ENCODE measurements at places on chromosomes 5 and 9. TPM values are rescaled to one million over a fixed set of nuclear protein-coding genes. Genes with fewer than 3 reads are reported as not detected.

The PCDHB16 gene
- polyA plus RNA-seq = 1.3 TPM

The STKLD1 gene
- 1.3 TPM for polyA plus RNA-seq

The IL4 gene
- not detected for polyA plus RNA-seq

The SAPCD2 gene
- polyA plus RNA-seq = 0.18 TPM

The PDZD2 gene
- 40.4 TPM for polyA plus RNA-seq

The DDX4 gene
- polyA plus RNA-seq = not detected

The PPP2CA gene
- 57.9 TPM for polyA plus RNA-seq

The CCL27 gene
- polyA plus RNA-seq = 0.18 TPM

The PRRX2 gene
- 2.6 TPM for polyA plus RNA-seq

The TEK gene
- polyA plus RNA-seq = 10.2 TPM

The C9 gene
- polyA plus RNA-seq = not detected

The SPATA31A1 gene
- polyA plus RNA-seq = not detected

The NR2F1 gene
- polyA plus RNA-seq = 29.0 TPM

The TERT gene
- polyA plus RNA-seq = not detected

The TXNDC8 gene
- not detected for polyA plus RNA-seq

The PIGO gene
- 10.0 TPM for polyA plus RNA-seq

The PPP2R2B gene
- 3.3 TPM for polyA plus RNA-seq

The CNTNAP3 gene
- 5.5 TPM for polyA plus RNA-seq

The FBN2 gene
- 1.5 TPM for polyA plus RNA-seq

DNA sequence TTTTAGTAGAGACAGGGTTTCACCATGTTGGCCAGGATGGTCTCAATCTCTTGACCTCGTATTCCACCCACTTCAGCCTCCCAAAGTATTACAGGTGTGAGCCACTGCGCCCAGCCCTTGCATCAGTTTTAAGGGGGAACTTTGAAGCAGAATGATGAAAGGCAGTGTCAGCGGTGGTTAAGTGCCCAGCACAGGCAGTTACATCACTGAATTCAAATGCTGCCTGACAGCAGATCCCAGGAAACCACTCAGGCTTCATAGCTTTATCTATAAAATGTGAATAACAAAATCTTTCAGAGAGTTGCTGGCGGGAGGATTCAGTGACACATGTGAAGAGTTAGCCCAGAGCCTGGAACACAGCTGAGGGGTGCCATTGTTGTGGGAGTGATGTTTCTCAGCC lies 26.5 kb downstream of the FGF1 start:
- DNase-seq = no peak

GRCh38 chr9:77495834-77496671 lies 152.1 kb downstream of the GNA14 start:
- no peak for DNase-seq

DNA sequence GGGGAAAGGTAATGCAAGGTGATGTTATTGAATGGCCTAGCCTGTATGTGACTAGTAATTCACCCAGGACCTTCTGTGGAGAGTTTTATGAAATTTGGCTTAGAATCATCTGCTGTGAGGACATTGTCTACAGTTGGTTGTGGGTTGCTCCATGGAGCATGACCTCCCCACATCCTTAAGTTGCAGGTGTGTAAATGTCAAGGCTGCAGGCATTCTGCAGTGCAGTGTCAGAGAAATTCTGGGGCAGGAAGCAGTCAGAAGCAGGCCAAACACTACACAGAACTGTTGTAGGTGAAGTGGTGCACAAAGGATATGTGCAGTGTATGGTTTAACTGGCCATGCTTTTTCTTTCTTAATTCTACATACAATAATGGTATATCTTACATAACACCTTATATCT lies 588.3 kb downstream of the EBF1 start:
- no peak for DNase-seq

DNA sequence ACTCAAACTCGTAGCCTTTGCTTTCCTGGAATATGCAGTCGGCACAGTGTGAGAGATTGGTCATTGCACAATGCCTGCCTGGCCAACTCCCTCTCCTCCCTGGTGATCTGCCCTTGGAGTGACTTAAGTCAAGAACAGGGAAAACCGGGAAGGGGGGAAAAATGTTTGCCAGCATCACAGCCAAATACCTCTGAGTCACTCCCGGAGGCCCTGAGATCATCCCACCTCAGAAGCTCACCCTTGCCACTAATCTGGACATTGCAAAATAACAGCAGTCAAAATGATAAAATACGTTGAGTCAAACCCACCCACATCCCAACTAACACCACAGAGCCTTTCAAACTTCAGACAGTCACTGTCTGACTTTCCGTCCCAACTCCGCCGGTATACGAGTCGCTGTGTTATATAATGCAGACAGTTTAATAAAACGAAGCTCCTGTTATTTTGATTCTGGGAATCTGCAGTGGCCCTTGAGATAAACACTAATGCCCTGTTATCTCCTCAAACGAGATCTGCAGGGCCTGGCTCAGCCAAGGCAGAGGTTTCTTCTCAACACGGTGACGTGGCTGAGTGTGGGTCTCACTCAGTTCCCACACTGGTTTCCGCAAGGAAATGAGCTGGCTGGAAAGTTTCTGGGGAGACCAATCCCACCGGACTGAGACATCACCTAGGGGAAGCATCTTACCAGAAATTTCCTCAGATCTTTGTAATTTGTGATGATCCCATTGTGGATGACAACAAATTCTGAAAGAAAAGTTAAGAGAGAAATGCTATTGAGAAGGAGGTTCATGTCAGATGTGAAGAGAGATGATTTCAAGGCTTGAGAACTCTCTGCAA lies 22.1 kb downstream of the GFPT2 start:
- peak; percentile 78 for DNase-seq

- no peak for DNase-seq
These were observed 8.9 kb upstream of the SMIM32 start for GRCh38 chr5:136201870-136202269.

GRCh38 chr9:79308012-79308411 lies 263.8 kb upstream of the TLE4 start:
- no peak for DNase-seq

GRCh38 chr5:158068964-158069363 lies 210.0 kb upstream of the CLINT1 start:
- DNase-seq = no peak

- no peak for DNase-seq
These were observed 37.6 kb upstream of the KCNMB1 start for GRCh38 chr5:170426786-170427185.

DNA sequence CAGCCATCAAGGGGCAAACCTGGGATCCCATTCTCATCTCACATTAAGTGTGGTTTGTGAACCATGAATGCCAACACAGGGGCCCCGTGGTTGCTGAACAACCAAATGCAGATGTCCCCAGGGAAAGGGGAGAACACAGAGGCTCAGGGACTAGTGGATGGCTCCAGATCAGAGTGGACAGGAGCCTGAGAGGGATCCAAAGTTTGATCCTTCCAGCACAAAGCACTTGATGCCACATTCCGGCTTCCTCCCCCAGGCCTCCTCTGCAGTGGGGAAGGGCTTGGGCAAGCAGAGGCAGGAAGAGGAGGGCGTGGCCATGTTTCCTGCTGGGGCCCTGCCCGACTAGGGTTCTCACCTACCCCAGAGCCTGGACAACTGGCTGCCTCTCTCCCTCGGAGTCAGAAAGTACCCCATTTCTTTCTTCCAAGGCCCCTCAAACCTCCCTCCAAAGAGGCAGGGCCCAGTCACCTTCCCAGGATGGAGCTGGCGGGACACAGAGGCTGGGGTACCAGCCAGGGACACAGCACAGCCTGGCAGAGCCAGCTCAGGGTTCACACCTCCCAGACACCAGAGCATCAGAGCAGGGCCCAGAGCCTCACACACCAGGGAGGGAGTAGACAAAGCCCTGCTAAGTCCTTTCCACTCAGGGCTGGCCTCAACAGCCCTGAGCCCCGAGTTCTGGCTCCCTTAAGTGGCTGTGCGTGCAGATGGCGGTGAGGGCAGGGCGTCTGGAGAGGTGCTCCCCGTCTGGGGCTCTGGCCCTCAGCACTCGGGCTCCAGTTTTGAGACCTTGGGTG lies 4.3 kb upstream of the RNF44 start:
- peak; percentile 83 for DNase-seq

DNA sequence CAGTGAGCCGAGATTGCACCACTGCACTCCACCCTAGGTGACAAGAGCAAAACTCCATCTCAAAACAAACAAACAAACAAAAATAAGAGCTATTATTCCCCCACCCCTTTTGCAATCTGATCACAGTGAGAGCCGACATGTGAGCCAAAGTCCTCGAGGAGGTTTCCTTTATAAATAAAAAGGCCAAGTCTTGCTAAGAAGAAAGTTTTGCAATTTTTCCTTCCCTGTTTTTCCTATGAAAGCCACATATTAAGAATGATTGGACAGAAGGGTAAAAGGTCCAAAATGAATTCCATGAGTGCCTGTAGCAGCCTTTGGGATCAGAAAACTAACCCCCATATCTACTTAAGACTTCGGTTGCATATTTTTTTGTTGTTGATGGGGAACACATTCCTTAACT lies 179.7 kb downstream of the TSSK1B start:
- DNase-seq = no peak

DNA sequence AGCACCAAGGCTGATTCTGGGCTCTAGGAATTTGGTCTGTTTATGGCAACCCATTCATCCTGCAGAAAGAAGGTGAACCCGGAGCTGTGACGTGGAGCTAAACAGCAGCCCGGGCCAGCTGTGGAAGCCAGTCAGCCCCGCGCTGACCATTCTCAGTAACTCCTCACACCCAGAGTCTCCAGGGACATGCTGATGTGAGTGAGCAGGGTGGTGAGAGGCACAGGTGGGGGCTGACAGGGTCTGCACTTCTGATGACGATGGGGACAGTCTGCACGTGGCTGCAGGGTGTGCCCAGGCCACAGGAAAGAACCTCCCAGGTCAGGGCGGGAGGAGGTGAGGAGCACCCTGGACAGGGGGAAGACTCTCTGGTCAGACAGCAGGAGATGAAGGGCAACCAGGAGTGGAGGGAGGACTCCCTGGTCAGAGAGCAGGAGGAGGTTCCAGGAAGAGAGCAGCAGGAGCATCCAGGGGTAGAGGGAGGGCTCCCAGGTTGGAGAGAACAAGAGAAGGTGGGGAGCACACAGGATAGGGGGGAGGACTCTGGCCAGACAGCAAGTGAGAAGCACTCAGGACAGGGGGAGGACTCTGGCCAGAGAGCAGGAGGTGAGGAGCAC lies 26.1 kb upstream of the SLC6A3 start:
- DNase-seq = no peak

- DNase-seq = peak; percentile 59
These were observed 560 bp downstream of the DOCK2 start for GRCh38 chr5:169637549-169638121.

- DNase-seq = no peak
These were observed 58.8 kb downstream of the C5orf15 start for GRCh38 chr5:133909603-133910002.

DNA sequence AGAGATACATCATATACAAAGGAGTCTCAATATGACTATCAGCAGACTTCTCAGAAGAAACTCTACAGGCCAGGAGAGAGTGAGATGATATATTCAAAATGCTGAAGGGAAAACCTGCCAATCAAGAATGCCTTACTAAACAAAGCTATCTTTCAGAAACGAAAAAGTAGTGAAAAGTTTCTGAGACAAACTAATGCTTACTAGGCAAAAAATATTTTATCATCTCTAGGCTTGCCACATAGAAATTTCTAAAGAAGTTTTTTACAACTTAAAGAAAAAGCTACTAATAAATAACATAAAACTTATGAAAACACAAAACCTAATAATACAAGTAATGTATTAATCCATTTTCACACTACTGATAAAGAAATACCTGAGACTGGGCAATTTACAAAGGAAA lies 59.9 kb upstream of the SPEF2 start:
- no peak for DNase-seq

DNA sequence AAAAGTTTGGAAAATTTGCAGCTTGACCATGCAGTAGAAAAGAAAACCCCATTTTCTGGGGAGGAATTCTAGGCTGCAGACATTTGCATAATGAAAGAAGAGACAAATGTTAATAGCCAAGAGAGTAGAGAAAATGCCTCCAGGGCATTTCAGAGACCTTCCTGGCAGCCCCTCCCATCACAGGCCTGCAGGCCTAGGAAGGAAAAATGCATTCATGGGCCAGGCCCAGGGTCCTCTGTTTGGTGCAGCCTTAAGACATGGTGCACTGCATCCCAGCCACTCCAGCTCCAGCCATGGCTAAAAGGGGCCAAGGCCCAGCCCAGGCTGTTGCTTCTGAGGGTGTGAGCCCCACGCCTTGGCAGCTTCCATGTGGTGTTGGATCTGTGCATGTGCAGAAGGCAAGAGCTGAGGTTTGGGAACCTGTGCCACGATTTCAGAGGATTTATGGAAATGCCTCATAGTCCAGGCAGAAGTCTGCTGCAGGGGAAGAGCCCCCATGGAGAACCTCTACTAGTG lies 75.0 kb upstream of the OR13F1 start:
- peak; percentile 16 for DNase-seq

- peak; percentile 66 for DNase-seq
These were observed 63.3 kb downstream of the FREM1 start for GRCh38 chr9:14846871-14847311.

GRCh38 chr9:110357505-110357904 lies 19.8 kb upstream of the TXNDC8 start:
- DNase-seq = no peak

GRCh38 chr9:71465392-71465791 lies 302.9 kb downstream of the CEMIP2 start:
- DNase-seq = no peak

DNA sequence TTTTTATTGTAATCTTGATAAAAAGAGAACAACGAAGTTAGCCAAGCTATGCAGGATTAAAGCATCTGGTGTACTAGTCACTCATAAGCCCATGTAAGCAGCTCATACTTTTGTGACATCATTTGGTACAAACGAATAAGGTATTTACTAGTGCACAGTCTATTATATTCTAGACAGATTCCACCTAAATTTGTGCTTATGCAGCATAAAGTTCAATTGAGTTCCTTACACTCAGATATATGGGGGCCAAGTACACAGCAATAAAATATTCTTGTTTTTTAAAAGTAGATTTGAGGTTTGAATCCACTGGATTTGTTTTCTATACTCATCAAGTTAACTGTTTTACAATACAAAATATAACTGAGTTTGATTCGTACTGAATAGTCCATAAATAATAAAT lies 1621.2 kb downstream of the MAT2B start:
- no peak for DNase-seq

DNA sequence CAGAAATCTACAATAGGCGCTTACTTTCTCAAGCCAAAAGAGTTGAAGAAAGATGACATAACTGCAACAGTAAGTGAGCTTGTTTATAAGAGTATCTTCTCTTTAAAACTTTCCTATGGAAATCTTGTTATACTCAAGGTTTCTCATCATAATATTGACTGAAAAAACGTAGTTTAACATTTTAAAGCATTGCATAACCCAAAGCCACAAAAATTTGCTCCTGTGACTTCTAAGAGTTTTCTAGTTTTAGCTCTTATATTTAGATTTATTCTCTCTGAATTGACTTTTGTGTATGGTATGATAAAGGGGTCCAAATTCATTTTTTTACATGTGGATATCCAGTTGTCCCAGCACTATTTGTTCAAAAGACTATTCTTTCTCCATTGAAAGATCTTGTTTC lies 15.2 kb downstream of the WDR36 start:
- no peak for DNase-seq

GRCh38 chr9:122656378-122656777 lies 1.0 kb downstream of the OR1B1 start:
- DNase-seq = no peak

DNA sequence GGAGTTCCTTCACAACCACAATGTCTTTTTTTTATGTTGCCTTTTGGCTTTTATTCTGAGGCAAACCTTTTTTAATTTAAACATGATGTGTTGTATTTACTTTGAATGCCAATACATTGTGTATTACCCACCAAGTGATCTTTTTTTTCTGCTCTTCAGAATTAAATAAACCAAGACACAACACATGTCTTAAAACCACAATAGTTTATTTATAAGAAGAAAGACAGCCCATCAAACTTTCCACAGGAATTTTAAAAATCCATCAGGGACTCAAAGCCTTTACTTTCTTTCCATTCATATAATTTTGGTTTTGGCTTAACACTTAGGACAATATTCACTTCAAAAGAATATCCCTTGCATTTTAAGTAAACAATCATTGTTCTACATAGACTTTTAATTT lies 321.8 kb upstream of the MEF2C start:
- no peak for DNase-seq
